ENCODE measurements at places on chromosomes 7 and 10. TPM values are rescaled to one million over a fixed set of nuclear protein-coding genes. Genes with fewer than 3 reads are reported as not detected.

SEC61G gene
- total RNA-seq: 161 TPM

DNA sequence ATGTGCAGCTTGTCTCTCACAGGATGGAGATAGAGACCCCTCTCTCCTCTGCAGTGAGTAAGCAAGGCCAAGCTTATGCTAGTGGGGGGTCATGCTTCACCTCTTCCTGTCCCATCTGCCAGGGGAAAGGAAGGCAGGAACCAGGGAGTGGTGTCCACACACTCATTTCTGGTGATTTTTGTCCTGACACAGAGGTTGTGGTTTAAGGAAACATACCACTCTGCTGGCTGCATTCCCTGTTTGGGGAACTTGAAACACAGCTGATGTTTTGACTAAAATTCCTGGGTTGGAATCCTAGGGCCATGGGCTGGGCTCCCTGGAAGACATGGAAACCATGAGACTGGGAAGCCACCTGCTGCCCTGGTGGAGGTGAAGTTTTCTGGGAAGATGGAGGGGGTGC is 21.4 kb downstream of the C10orf120 start:
- H3K27me3 ChIP-seq: no peaks in the 10 kb centered on the region
- no peak overlapping the region for H3K4me3 ChIP-seq
- H3K4me1 ChIP-seq: no peaks in the 10 kb centered on the region
- no peaks in the 10 kb centered on the region for H3K36me3 ChIP-seq
- DNase-seq: no peak

DDIT4 gene
- total RNA-seq: 73.8 TPM

DNA sequence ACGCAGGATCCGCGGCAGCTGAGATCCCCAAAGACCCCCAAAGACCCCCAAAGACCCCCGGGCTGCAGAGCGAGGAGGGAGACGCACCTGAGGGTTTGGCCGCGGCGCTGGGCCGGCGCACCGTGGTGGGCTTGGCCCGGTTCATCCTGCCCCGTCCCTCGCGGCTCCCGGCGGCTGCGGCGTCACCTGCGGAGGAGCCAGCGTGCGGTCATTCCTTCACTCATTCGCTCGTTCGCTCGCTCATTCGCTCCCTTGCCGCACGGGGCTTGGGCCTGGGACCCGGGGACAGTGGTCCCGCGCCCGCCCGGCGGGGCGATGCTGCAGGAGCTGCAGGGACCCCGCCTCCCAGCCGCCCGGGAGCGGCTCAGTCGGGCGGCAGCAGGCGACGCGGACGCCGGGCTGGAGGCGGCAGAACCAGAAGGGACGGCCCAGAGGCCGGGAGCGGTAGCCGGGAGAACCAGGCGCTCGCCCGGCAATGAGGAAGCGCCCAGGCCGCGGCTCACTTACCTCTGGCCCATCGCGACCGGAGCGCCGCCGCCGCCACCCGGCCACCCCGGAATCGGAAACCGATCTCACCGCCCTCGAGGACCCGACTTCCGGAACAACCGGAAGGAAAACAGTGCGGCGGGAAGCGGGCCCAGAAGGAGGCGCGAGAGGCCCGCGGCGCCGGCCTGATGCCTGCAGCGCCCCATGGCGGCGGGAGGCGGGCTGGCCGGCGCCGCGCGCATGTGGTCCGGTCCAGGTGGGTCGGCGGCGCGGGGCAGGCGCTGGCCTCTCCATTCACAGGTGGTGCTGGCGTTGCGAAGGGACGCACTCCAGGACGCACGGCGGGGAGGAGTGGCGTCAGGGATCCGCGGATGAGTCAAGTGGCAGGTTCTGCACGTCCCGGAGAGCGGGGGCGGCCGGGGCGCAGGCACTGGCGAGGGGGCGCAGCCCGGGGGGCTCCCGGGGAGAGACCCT is at the start of gene INTS1:
INTS1 (minus strand) TSS at position 574 of the 960 bp plus-strand sequence; CDS start at position 145, 429 bp downstream.
- no peaks in the 10 kb centered on the region for H3K27me3 ChIP-seq
- H3K4me3 ChIP-seq: peak within 1 kb of the TSS; percentile 85
- H3K36me3 ChIP-seq: no peaks in the 10 kb centered on the region
- peak; percentile 94 for DNase-seq

- peaks cover 11% of the 10 kb centered on the region for H3K4me1 ChIP-seq
- DNase-seq: no peak
- no peaks in the 10 kb centered on the region for H3K36me3 ChIP-seq
- H3K4me3 ChIP-seq: no peak overlapping the region
Measured at GRCh38 chr10:46299286-46299535, 12.4 kb downstream of the ANTXRL start.

- no peak for DNase-seq
- H3K27me3 ChIP-seq: no peaks in the 10 kb centered on the region
- H3K36me3 ChIP-seq: peaks cover 3% of the 10 kb centered on the region
- no peak overlapping the region for H3K27ac ChIP-seq
- no peaks in the 10 kb centered on the region for H3K4me1 ChIP-seq
Measured at GRCh38 chr7:117185124-117185523, 137.7 kb downstream of the WNT2 start.

PLXNA4 gene
- total RNA-seq: 2.8 TPM

DNA sequence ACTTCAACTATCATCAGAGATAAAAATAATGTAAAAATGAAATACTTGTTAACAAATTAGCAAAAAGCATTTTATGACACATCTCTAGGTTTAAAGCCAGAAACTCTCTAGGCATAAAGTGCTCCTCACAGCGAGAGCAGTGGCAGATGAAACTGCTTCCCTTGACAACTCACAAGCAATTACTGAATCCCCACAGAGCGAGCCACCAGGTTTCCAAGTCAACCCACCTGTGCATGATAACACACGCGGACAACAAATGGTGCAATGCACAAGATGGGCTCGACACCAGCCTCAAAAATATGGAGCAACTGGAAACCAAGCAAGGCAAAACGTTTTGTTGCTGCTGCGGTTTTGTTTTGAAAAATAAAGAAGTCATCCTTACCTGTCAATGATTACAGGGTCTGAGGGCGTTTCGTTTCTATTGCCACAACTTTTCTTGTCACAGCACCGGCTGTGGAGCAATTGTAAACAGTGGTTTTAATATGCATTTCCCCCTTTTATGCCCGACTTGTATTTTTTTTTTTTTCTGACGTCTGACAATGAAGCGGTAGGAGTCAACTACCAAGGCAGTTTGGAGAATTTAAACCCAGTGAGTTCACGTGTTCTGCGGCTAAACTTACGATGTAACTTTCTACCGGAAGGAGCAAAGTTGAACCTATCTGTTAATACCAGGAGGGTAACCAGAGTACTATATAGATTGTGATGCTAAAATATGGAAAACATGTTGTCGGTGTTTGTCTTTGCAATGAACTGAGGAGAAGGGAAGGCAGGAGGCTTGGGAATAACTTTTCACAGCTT is 7.0 kb downstream of the EBF3 start:
- H3K36me3 ChIP-seq: no peaks in the 10 kb centered on the region
- H3K4me3 ChIP-seq: no peak overlapping the region
- no peaks in the 10 kb centered on the region for H3K4me1 ChIP-seq
- H3K27me3 ChIP-seq: peaks cover 87% of the 10 kb centered on the region
- no peak for DNase-seq

DNA sequence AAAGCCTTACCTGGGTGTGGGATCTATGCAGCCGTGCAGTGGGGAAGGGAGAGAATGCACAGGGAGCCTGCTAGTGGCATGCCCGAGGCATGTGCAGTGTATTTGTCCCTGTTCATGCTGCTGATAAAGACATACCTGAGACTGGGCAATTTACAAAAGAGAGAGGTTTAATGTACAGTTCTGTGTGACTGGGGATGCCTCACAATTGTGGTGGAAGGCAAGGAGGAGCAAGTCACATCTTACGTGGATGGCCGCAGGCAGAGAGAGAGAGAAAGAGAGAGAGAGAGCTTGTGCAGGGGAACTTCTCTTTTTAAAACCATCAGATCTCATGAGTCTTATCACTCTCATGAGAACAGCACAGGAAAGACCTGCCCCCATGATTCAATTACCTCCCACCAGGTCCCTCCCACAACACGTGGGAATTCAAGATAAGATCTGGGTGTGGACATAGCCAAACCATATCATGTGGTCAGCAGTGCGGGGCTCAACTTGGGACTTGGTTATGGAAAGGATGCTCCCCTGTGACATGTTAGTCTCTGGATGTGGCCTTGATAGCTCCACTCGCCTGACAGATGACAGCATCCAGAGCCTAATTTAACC is 128.9 kb downstream of the DOCK1 start:
- DNase-seq: no peak
- no peaks in the 10 kb centered on the region for H3K27me3 ChIP-seq
- no peak overlapping the region for H3K27ac ChIP-seq
- H3K4me3 ChIP-seq: no peak overlapping the region
- no peaks in the 10 kb centered on the region for H3K4me1 ChIP-seq
- no peaks in the 10 kb centered on the region for H3K36me3 ChIP-seq

ABCC2 gene
- total RNA-seq: 1.1 TPM

DNA sequence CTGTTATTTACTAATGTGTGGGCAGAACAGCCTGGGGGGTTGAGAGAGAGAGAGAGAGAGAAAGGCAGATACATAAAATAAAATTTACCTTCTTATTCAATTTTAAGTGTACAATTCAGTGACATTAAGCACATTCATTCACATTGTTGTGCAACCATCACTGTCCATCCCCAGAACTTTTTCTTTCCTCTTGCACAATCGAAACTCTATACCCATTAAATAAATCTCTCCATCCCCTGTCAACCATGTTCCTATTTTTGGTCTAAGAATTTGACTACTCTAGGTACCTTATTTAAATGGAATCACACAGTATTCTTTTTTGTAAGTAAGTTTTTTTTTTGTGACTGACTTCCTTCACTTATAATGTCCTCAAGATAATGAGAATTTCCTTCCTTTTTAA is 181.6 kb downstream of the SND1 start:
- peak overlapping the region; percentile 0 for H3K27ac ChIP-seq
- H3K4me3 ChIP-seq: no peak overlapping the region

- H3K27ac ChIP-seq: no peak overlapping the region
- no peak overlapping the region for H3K4me3 ChIP-seq
- no peak for DNase-seq
- no peaks in the 10 kb centered on the region for H3K36me3 ChIP-seq
Measured at GRCh38 chr7:72286519-72286918, 125.6 kb downstream of the CALN1 start.

DNA sequence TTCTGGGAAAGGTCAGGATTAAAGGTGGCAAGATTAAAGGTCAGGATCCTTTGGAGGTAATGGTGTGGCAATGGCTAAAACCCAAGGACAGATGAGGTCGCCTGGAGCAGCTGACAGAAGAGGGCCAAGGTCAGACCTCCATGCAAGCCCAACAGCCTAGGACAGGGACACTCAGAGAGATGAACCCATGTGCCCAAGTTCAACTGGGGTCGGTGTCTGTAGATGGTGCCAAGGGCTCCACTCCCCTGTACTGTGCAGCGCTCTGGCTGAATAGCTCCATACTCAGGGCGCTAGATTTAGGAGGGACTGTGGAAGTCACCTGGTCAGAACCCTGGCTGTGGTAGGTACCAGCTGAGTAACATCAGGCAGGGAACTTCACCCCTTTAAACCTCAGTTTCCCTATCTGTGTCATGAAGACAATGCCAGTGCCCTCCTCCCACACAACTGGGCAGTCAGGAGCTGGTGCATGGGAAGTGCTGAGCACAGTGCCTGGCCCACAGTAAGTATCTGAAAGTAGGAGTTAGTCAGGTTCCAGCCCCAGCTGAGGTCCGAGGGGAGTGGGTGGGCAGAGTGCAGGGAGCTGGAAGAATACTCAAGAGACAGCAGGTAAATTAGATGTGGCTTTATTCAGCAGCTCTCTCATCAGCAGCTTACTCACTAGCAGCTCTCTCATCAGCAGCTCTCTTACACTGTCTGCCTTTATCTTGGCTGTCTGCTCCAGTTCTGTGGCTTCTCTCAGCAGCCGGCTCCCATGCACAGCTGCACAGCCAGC is 327.1 kb downstream of the GLRX3 start:
- no peak overlapping the region for H3K27ac ChIP-seq
- H3K4me1 ChIP-seq: no peaks in the 10 kb centered on the region
- no peak overlapping the region for H3K4me3 ChIP-seq
- H3K36me3 ChIP-seq: no peaks in the 10 kb centered on the region
- peaks cover 4% of the 10 kb centered on the region for H3K27me3 ChIP-seq
- no peak for DNase-seq

THSD7A gene
- 3.7 TPM for total RNA-seq

MALRD1 gene
- 8.1 TPM for total RNA-seq

TCTN3 gene
- 36.2 TPM for total RNA-seq

GRCh38 chr7:34087892-34088891 is 182.9 kb downstream of the BMPER start:
- no peak overlapping the region for H3K27ac ChIP-seq
- DNase-seq: no peak
- no peaks in the 10 kb centered on the region for H3K4me1 ChIP-seq
- H3K4me3 ChIP-seq: no peak overlapping the region
- no peaks in the 10 kb centered on the region for H3K36me3 ChIP-seq
- H3K27me3 ChIP-seq: no peaks in the 10 kb centered on the region

DNA sequence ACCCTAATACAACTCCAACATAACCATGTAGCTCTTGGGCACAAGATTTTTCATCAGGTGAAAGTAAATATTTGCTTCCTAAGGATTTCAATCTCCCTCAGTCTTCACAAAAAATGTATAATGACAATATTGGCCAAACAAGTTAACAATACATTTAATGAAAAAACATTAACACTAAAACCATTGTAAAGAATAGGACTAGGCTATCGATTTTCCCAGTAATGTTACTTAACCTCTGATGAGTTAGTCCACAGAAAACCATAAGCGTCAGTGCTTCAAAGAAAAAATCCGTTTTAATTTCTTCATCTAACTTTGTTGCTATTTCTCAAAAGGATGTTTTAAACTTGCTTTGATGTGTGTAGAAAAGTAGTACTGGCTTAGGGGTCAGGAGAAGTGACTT is 1.2 kb downstream of the ZNF33B start:
- no peaks in the 10 kb centered on the region for H3K27me3 ChIP-seq
- peaks cover 28% of the 10 kb centered on the region for H3K36me3 ChIP-seq
- H3K4me1 ChIP-seq: no peaks in the 10 kb centered on the region
- H3K4me3 ChIP-seq: peak overlapping the region; percentile 75
- H3K27ac ChIP-seq: peak overlapping the region; percentile 98

DNA sequence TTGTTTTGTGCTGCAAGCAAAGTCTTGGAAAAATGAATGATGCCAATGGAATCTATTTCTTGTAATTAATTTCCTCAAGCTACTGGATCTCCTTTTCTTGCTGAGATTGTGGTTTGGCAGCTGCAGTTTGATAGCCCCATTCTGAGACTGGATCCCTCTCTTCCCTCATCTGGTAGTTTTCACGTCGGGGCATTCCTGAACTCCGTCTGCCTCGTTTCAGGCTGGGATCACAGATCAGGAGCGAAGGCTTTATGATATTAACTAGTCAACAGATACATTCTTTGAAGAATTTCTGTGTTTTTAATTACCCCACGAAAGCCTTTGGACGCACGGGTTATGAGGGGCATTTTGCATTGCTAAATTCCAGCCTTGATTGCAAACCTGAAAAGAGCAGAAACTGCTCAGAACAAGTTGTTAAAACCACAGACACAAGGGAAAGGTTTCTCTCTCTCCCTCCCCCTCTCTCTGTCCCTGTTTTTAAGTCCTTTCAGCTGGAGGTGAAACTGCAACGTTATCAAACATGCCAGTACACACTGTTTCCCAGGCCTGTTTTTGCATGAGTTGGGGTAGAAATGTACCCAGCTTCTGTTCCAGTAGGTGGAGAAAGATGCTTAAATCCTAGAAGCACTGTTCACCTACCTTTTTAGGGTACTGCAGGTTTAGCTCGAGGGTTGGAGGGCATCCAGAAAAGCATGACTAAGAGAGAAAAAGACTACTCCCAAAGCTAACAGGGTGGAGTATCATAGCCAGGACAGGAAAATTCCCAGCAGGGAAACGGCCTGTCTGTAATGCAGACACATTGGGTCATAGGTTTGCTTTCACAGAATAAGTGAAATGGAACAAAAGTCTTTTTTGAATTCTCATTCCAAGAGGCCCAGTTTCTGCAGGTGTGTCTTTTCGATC is 124.3 kb downstream of the CUX1 start:
- no peaks in the 10 kb centered on the region for H3K27me3 ChIP-seq
- H3K4me3 ChIP-seq: no peak overlapping the region
- H3K27ac ChIP-seq: peak overlapping the region; percentile 20

Measured in left lung (tissue), 14 donors.